D341Med (cell line): ENCODE measurements at places on chromosomes 16 and 17.

DNA sequence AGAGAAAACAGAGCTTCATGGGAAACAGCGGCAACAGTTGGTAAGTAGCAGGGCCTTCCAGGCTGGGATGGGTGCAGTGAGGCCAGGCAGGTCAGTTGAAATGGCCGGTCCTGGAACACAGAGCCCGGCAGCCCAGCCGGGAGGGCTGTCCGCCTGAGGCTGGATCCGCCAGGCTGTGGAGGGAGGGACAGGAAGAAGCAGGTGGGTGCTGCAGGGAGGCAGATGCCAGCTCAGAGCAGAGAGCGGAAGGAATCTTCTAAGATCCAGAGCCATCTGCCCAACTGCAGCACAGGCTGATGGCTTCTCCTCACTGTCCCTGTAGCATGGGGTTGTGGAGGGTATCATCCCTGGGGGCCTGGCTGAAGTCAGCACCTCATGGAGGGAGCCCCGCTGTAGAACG lies 599 bp downstream of the RNF112 start:
- DNase-seq: peak; percentile 31

DNA sequence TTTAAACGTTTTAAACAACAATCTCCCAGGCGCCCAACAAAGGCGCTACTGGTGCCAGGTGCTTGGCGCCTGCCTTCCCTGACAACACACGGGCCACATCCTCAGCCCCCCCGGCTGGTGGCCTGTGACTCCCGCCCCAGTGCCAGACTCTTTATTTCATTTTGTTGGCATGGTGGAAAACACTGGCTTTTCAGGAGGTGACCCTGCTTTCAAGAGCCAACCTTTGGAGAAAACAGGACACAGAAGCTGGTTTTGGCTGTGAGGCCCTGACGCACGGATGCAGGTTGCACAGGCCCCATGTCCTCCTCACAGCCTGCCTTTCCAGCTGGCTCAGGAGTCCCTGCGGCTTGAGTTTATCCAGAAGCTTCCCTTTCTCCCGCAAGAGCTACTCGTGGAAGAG lies 100.0 kb downstream of the METRNL start:
- DNase-seq: peak; percentile 25

DNA sequence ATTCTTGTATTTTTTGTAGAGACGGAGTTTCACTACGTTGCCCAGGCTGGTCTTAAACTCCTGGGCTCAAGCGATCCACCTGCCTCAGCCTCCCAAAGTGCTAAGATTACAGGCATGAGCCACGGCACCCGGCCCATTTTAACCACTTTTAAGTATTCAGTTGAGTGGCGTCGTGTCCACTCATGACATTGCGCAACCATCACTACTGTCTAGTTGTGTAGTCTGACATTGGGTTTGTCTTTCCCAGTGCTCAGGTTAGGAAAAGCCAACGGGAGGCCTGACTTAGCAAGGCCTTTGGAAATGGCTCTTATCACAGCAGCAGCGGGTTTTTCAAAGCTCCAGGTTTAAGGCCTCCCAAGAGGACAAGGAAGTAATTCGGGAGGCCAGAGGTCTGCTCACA lies 58.7 kb downstream of the LITAF start:
- DNase-seq: no peak

GRCh38 chr17:27575912-27576252 lies 55.1 kb upstream of the LGALS9 start:
- DNase-seq: no peak

DNA sequence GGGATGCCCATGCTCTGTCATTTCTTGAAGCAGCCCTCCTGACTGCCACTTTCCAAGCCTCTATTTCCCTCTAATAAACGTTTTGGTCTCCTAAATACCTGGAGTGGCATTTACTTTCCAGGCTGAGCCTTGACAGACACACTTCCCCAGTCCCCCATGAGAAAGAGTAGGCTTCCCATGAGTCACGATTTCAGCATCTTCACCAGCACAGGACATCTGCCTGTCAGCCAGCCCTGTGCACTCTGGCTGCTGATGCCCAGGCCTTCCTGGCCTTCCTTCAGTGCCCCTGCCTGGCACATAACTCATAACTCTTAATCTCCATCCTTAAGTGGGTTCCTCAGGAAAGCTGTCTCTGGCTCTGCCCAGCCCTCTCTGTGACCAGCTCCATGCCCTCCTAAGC lies 30.8 kb upstream of the GAS7 start:
- DNase-seq: no peak

DNA sequence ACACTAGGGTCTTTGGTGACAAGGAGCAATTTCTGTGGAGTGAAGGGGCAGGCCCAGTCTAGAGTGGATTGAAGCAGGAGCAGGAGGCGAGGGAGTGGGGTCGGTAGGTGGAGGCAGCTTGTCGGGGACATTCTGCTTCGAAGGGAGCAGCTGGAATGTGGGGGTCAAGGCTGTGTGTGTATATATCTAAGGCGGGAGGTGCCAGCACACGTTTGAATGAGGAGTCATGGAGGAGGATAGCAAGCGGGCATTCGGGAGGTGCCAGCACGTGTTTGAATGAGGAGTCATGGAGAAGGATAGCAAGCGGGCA lies 17.7 kb downstream of the NT5M start:
- DNase-seq: no peak

- DNase-seq: no peak
These were observed 18.9 kb downstream of the VASN start for GRCh38 chr16:4390266-4391260.

- DNase-seq: no peak
These were observed 22.0 kb downstream of the COG1 start for GRCh38 chr17:73214851-73215250.

DNA sequence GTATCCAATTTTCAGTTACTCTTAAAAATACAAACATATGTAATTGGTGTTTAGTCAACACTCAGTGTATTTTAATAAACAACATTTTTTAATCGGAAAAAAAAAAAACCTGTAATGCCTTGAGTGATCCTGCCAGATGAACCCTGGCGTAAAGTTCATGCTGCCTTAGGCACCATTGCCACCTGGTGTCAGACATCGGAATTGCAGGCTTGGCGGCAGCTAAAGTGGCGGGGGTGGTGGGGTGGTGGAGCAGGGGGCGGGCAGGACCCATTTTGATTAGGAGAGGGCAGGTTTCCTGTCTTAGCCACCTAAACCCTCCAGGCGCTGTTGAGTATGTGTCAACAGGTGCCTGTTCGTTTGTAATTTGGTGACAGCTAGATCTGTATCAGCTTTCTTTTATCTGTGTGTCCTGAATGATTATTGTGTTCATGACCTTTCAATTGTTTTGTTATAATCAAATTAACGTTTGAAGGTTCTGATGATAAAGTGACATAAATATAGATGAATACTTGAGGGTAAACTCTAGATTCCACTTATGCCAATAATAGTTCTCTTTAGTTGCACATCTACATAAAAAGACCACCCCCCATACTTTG lies 588.7 kb downstream of the CDH13 start:
- peak; percentile 41 for DNase-seq

DNA sequence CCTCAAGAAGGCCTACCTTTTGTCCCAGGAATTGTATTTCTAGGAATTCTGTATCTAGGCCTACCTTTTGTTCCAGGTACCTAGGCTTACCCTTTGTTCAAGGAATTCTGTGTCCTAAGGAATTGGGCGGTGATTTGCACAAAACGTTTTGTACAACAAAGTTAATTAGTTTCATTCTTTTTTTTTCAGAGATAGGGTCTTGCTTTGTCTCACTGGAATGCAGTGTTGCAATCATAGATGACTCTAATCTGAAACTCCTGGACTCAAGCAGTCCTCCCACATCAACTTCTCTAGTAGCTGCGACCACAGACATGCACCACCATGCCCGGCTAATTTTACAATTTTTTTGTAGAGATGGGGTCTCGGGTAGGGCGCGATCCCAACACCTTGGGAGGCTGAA lies 7.0 kb downstream of the CDR2L start:
- no peak for DNase-seq

GRCh38 chr17:35129154-35129972 lies 7.9 kb downstream of the FNDC8 start:
- DNase-seq: no peak

DNA sequence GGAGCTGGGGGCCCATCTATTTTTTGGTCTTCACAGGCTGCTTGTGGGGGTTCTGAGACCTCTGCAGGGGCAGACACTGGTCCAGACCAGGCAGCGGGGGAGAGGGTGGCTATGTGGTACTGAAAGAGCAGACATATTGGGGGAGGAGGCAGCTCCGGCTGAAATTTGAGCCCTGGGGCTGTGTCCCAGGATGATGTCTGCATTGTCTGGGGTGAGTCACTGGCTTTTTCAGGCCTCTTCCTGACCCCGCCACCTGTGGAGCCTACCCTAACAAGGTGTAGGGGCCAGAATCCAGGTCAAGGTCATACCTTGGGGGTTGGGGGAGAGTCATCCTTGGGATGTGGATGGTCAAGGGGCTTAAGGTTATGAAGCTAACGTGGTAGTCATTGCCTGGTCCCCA lies 2.4 kb downstream of the CORO6 start:
- DNase-seq: no peak

DNA sequence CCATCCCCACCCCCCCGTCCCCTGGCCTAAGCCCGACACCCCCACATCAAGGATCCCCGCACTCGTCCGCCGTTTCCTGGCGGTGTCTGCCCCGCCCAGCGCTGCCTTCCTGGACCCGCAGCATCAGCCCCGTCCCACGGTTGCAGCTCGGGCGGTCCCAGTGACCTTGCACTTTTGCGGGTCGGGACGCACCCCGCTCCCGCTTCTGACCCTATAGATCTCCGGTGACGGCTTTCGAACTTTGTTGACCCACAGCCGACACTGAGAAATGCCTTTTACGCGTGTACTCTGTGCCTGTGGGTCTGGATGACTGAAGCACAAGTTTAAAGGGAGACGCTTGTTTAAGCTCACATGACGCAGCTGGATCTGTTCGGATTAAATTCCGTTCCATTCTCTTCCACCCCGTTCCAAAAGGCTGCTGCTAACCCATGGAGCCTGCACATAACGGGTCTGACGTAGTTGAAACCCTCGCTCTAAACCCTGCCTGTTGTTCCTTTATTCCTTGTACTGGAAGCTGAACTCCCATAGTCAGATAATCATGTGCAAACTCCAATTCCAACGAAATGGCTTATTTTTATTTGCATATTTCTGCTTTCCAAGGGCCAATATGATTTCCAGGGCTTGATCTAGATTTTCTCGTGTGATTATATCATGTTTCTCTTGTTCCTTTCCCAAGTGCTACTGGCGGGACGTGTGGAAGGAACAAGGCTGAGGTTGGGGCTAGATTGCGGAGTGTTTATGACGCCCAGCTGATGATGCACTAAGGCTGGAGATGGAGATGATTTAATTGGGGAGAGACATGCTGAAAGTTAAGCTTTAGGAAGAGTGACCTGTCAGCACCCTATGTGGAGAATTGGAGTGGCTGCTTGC lies 834 bp downstream of the FLYWCH1 start:
- DNase-seq: peak; percentile 60

- DNase-seq: no peak
These were observed 25.7 kb downstream of the IRF8 start for GRCh38 chr16:85924675-85925074.

DNA sequence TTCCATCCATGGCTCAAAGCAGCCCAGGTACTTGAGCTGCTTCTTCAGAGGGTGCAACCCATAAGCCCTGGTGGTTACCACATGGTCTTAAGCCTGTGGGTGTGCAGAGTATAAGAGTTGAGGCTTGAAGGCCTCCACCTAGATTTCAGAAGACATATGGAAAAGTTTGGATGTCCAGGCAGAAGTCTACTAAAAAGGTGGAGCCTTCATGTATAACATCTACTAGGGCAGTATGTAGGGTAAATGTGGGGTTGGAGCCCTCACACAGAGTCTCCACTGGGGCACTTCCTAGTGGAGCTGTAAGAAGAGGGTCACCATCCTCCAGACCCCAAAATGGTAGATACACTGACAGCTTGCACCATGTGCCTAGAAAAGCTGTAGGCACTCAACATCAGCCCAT lies 120.9 kb downstream of the HS3ST3A1 start:
- no peak for DNase-seq
